ENCODE measurements at places on chromosomes 7 and 10. TPM values are rescaled to one million over a fixed set of nuclear protein-coding genes. Genes with fewer than 3 reads are reported as not detected.
A peak's percentile ranks its signal among the peaks of the same experiment; 100 is the strongest.

- no peaks in the 10 kb centered on the region for H3K36me3 ChIP-seq
- H3K27ac ChIP-seq: no peak overlapping the region
- H3K27me3 ChIP-seq: peaks cover 29% of the 10 kb centered on the region
- H3K4me3 ChIP-seq: no peak overlapping the region
- H3K4me1 ChIP-seq: no peaks in the 10 kb centered on the region
Measured at GRCh38 chr10:104209575-104210198, 22.5 kb downstream of the CFAP43 start.

RARRES2 gene
- not detected for total RNA-seq

MEIG1 gene
- total RNA-seq: not detected

DOCK1 gene
- total RNA-seq: 1.2 TPM

DNA sequence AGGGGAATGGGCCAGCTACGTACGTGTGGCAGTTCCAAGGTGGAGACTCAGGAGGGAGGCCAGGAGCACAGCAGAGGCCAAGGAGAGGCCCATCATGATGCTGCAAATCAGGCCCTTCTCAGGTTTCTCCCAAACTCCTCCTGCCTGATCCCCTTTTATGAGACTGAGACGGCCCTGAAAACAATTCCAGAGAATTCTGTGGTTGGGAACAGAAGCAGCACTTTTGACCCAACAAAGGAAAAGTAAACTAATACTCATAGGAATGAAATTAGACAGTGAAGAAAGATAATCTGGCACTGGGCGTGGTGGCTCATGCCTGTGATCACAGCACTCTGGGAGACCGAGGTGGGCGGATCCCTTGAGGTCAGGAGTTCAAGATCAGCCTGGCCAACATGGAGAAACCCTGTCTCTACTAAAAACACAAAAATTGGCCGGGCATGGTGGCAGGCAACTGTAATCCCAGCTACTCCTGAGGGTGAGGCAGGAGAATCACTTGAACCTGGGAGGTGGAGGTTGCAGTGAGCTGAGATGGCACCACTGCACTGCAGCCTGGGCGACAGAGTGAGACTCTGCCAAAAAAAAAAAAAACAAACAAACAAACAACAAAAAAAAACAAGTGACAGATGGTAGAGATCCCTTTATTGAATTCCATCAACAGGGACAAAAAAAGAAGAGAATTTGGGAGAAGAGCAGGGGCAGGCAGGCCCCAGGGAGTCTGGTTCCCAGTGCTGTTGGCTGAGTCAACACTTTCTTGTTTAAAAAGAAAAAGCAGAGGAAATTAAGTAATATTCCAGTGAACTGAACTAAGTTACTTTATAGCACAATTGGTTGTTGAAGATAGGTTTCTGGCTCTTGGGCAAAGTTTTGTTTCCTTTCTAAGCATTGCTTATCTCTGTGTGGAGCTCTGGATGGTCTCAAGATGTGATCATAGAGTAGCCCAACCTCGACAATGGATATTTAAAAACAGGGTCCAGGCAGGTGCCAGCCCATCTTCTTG, at the start of gene CCL26:
CCL26 (minus strand) TSS at position 131 of the 997 bp plus-strand sequence; CDS start at position 96, 35 bp downstream.
- no peak within 1 kb of the TSS for H3K4me3 ChIP-seq
- peaks cover 2% of the 10 kb centered on the region for H3K27me3 ChIP-seq
- H3K36me3 ChIP-seq: no peaks in the 10 kb centered on the region
- no peak for DNase-seq

GRCh38 chr7:47069385-47070076, 512.4 kb downstream of the TNS3 start:
- no peaks in the 10 kb centered on the region for H3K4me1 ChIP-seq
- no peaks in the 10 kb centered on the region for H3K36me3 ChIP-seq
- H3K4me3 ChIP-seq: no peak overlapping the region
- no peak overlapping the region for H3K27ac ChIP-seq
- no peak for DNase-seq

TMEM139 gene
- 0.73 TPM for total RNA-seq

DNA sequence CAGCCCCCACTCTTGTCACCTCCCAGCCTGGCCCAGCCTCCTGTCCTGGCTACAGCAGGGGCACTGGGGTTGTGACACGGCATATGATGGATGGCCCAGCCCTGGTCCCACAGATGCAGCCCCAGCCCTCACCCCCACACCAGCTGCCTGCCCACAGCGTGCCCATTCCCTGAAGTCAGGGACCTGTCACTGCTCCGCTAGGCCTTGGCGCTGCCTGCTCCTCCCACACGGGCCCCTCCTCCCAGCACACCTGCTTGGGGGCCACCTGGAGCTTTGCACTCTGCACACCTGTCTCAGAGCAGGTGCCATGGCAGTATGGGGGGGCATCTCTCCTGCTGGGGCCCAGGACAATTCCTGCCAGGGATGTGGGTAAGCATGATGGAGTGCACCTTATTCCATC, 3.5 kb downstream of the GCK start:
- H3K27ac ChIP-seq: no peak overlapping the region
- H3K4me1 ChIP-seq: no peaks in the 10 kb centered on the region
- H3K27me3 ChIP-seq: peaks cover 2% of the 10 kb centered on the region
- no peaks in the 10 kb centered on the region for H3K36me3 ChIP-seq
- no peak overlapping the region for H3K4me3 ChIP-seq

GRCh38 chr7:123717689-123718088, 31.1 kb downstream of the WASL start:
- no peak overlapping the region for H3K27ac ChIP-seq
- H3K36me3 ChIP-seq: peaks cover 6% of the 10 kb centered on the region
- no peak overlapping the region for H3K4me3 ChIP-seq
- no peak for DNase-seq
- H3K27me3 ChIP-seq: no peaks in the 10 kb centered on the region

GRCh38 chr10:1158066-1158465, 101.9 kb downstream of the WDR37 start:
- DNase-seq: no peak
- no peaks in the 10 kb centered on the region for H3K4me1 ChIP-seq
- no peak overlapping the region for H3K4me3 ChIP-seq
- no peaks in the 10 kb centered on the region for H3K36me3 ChIP-seq

GRCh38 chr7:149498811-149499210, 1.2 kb upstream of the ZNF746 start:
- H3K36me3 ChIP-seq: peaks cover 9% of the 10 kb centered on the region
- peak overlapping the region; percentile 3 for H3K4me3 ChIP-seq
- peaks cover 43% of the 10 kb centered on the region for H3K4me1 ChIP-seq
- H3K27ac ChIP-seq: no peak overlapping the region
- peaks cover 2% of the 10 kb centered on the region for H3K27me3 ChIP-seq
- DNase-seq: no peak

- H3K36me3 ChIP-seq: peaks cover 1% of the 10 kb centered on the region
- H3K4me3 ChIP-seq: no peak overlapping the region
- peaks cover 2% of the 10 kb centered on the region for H3K27me3 ChIP-seq
- DNase-seq: no peak
- no peak overlapping the region for H3K27ac ChIP-seq
Measured at GRCh38 chr7:28136420-28136819, 44.2 kb downstream of the JAZF1 start.

PDE6C gene
- total RNA-seq: not detected

INMT gene
- not detected for total RNA-seq

- no peaks in the 10 kb centered on the region for H3K36me3 ChIP-seq
- no peaks in the 10 kb centered on the region for H3K4me1 ChIP-seq
- peaks cover 2% of the 10 kb centered on the region for H3K27me3 ChIP-seq
Measured at GRCh38 chr10:2119316-2119715, 382.0 kb upstream of the ADARB2 start.

LBX1 gene
- total RNA-seq: not detected

DNA sequence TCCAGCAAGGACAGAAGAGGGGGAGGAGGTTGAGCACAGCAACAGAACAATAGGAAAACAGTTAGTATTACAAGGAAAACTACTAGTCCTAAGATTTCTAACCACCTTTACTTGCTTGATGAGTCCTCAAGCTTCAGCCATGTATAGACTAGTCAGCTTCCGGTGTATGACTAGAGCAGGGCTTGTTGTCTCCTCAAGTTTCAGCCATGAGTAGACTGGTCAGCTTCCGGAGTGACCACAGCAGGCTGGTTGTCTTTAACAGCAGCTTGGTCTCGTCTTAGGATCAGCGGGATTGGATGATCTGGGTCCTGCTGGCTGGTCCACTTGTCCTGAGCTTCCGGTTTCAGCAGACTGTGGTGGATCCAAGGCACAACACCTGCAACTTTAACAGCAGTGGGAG, 10.6 kb upstream of the ZNF239 start:
- H3K36me3 ChIP-seq: no peaks in the 10 kb centered on the region

RBM28 gene
- total RNA-seq: 80.1 TPM

DNA sequence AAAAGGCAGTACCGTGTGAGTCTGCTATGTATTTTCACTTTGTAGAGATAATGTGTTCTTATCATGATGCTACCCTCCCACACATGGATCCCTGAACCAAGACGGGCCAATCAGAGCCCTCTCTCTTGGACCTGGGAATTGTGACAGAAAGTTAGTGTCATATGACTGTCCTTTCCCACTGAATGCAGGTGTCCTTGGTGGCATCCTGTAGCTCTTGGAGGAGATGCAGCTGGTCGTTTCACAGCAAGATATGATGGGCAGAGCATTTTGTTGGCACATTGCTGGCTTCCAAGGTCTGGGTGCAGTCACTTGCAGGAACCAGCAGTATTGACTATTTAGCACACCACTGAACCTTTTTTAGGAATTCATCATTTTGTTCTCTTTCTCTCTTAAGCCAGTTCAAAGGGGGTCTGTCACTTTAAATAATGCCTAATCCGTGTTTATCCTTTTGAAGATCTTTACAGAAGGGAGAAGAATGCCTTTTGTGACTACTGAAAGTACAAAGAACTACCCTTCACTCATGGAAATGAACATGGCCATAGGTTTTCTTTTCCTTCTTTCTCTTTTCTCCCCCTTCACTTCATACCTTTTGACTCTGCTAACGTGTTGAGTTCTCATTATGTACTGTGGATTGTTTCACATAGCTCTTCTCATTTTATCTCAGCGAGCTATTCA, 125.1 kb downstream of the PLXDC2 start:
- H3K27me3 ChIP-seq: no peaks in the 10 kb centered on the region
- H3K4me1 ChIP-seq: no peaks in the 10 kb centered on the region
- DNase-seq: no peak
- H3K27ac ChIP-seq: no peak overlapping the region

PPP1R3C gene
- total RNA-seq: not detected

DNA sequence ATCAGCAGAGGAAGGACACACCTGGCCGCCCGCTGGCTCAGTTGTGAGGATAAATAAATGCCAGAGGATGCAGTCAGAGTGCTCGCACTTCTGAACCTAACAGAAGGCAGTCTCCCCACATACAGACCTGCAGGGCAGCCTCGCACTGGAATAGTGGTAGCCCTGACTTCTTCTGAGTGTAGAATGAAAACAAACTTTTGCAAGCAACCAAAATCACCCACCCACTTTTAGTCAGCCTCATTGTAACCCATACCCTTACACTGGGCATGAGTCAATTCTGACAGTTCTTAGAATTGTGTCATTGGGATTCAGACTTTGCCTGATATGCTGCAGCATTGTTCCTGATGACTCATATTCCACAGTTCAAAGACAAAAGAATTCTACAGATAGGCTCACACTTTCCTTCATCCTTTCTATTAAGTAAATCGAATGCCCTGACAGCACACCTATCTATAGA, 167.0 kb upstream of the CDK1 start:
- H3K36me3 ChIP-seq: peaks cover 13% of the 10 kb centered on the region
- peaks cover 30% of the 10 kb centered on the region for H3K4me1 ChIP-seq
- no peaks in the 10 kb centered on the region for H3K27me3 ChIP-seq
- peak overlapping the region; percentile 49 for H3K27ac ChIP-seq
- peak overlapping the region; percentile 1 for H3K4me3 ChIP-seq

DNA sequence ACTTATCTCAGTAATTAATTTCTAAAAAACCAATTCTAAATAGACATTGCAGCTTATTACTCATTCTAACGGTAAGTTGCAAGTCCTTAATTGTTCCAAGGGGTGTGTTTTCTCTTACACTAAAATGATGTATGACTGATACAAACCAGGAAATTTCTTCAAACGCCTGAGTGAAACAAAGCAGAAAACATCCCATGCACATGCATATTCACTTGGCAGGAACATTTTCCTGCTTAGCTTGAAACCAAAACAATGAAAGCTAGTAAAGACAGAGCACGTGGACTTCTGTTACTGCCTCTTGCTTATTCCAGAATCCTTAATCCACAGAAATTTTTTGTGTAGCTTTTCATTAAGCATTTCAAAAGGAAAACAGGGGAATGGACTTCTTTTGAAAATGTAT, 187.7 kb downstream of the MTERF1 start:
- no peak overlapping the region for H3K27ac ChIP-seq
- H3K4me1 ChIP-seq: no peaks in the 10 kb centered on the region
- no peak for DNase-seq
- no peaks in the 10 kb centered on the region for H3K27me3 ChIP-seq
- H3K4me3 ChIP-seq: no peak overlapping the region

DNA sequence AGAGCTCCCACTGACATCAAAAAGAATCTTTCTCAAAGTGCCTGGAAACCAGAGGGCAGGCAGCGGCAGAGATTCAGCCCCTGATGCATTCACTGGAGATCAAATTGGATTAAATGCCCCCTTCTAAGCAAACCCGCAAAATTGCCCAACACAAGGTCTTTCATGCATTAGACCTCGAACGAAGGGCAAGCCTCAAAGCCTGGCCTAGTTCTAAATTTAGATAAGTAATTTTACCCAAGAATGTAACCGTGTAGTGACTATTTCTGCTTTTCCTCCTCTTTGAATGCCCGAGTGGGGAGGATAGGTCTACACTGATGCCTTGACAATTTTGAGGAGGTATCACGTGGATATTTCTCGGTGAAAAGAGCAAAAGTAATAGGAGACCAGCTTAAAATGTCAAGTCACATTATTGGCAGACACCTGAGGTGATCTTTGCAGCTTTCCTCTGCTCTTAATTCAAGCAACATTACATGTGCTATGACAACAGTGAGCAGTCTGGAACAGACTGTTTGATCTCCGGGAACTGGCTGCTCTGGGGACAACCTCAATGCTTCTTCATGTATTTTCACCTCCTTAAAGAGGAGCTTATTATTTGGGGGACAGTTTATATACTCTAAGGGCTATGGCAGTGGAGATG, 1263.5 kb upstream of the AUTS2 start:
- no peak for DNase-seq
- no peaks in the 10 kb centered on the region for H3K36me3 ChIP-seq
- no peaks in the 10 kb centered on the region for H3K4me1 ChIP-seq

NOC3L gene
- total RNA-seq: 47.7 TPM

FGFR2 gene
- not detected for total RNA-seq

- H3K4me1 ChIP-seq: peaks cover 6% of the 10 kb centered on the region
- H3K27me3 ChIP-seq: peaks cover 6% of the 10 kb centered on the region
- no peak overlapping the region for H3K4me3 ChIP-seq
- no peaks in the 10 kb centered on the region for H3K36me3 ChIP-seq
Measured at GRCh38 chr7:44149571-44150465, 8.7 kb upstream of the MYL7 start.

DNA sequence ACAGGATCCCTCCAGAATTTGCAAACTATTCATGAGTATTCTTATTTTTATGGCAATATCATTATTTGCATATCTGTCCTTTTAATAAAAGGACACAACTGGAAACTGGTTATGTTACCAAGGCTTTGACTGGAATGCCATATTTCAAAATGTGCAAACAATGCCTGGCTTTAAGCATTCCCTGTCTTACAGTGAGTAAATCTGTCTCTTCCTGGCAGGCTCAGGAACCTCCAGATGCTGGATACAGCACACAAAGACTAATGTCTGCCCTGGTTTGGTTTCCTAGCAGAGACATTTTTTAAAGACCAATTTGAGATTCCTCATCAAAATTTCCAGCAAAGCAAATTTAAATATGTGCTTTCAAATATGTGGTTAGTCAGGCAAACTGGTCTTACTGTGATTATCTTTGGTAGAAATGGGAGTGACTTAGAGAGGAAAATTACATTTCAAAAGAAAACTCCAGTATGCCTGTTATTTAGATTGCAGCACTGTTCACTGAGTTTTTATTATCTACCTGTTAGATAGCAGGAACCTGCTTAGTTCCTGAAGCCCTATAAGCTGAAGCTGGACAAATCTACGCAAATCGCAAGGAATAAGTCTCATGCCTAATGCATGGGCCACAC, 31.3 kb downstream of the RNF216 start:
- peaks cover under 1% of the 10 kb centered on the region for H3K4me1 ChIP-seq
- H3K4me3 ChIP-seq: no peak overlapping the region
- peaks cover 16% of the 10 kb centered on the region for H3K36me3 ChIP-seq
- no peaks in the 10 kb centered on the region for H3K27me3 ChIP-seq

Data from activated T-helper 1 cell treated with anti-CD3 and anti-CD28 coated beads, Interleukin-12 subunit alpha, Interleukin-12 subunit beta, Interleukin-2, Interleukin-4 antibody, amounts not matched to agents 30 ng/mL and 10 ng/mL and 1 ng/mL, durations not matched to agents 14 hours and 24 hours and 36 hours (primary cell).